ENCODE measurements at places on chromosomes 12 and 14.

DNA sequence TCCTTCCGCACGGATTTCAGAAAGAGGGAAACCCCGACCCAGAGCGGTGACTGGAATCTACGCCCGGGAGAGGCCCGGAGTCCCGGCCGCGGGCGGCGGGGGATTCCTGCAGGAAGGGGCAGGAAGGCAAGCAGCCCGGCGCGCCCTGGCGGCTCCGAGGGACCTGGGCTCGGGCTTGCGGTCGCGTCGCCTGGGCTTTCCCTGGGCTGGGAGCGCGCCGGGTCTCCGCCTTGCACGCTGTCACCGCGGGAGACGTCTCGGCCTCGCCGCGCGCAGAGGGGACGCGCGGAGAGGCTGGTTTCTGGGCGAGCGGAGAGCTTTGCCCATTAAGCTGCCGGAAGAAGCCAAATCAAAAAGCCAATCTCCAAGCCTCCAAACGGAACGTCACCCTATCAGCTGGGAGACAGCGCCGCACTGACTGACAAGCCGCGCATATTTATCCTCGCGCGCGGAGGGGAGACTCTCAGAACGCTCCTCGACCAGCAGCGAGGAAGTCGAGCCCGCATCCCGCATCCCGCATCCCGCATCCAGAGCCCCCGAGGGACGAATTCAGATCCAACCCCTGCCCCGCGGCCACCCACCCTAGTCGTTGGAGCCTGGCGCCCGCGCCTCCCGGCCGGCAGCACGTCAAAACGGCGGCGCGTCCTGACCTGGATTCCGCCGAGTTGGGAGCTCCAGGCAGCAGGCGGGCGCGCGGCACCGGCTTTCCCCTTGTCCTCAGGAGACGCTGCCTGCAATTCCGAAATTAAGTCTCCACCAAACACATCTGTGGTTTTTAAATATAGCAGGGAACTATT, at the start of gene SLC8A3:
SLC8A3 (minus strand) TSS at position 293 of the 797 bp plus-strand sequence. CDS start 20,529 bp downstream, outside the sequence.
- no peak for DNase-seq

- no peak for DNase-seq
Measured at GRCh38 chr14:100041271-100041670, 24.0 kb upstream of the EVL start.

GRCh38 chr14:54749727-54750126, 152.9 kb downstream of the GCH1 start:
- no peak for DNase-seq

DNA sequence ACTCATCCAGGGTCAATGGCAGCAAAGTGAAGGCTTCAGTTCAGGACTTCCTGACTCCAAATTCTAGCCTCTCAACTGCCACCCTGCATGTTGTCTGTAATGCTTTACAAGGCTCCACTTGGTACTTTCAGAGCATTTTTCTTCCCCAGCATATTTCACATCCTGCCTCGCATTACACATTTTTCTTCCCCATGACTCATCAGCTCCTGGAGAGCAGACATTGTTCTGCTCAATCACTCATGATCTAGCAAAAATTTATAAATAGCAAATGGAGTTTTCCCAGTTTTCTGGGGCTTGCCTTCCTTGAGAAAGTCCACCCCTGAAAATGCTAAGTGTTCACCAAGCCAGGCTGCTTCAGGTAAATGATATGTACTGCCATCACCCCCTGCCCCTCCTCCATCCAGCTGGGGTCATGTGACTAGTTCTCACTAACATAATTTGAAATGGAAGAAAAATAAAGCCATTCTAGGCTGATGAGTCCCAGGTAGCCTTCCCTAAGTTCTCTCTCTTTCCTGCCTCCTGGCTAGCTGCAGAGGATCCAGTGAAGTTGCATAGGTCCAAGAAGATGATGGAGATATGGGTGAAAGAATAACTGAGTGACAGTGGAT, 69.4 kb downstream of the ARMH4 start:
- no peak for DNase-seq

All from activated CD4-positive, CD25-positive, alpha-beta regulatory T cell treated with anti-CD3 and anti-CD28 coated beads, Interleukin-2, amount 50 U/mL, for 72 hours (primary cell).